ENCODE measurements at places on chromosomes 5 and 9. TPM values are rescaled to one million over a fixed set of nuclear protein-coding genes. Genes with fewer than 3 reads are reported as not detected.

The N4BP3 gene
- 0.14 TPM for polyA plus RNA-seq

The SUSD1 gene
- polyA plus RNA-seq: 4.2 TPM

The FNIP1 gene
- polyA plus RNA-seq: 4.8 TPM

The SLC4A9 gene
- polyA plus RNA-seq: not detected

The ZBED3 gene
- polyA plus RNA-seq: 2.2 TPM

The PFN3 gene
- not detected for polyA plus RNA-seq

The HEMGN gene
- polyA plus RNA-seq: not detected

The SLC25A2 gene
- polyA plus RNA-seq: not detected

The TRPM6 gene
- polyA plus RNA-seq: not detected

The BAG1 gene
- 20.4 TPM for polyA plus RNA-seq

The CAVIN4 gene
- polyA plus RNA-seq: 2.6 TPM

The DMGDH gene
- not detected for polyA plus RNA-seq

The TMC1 gene
- not detected for polyA plus RNA-seq

The ZSWIM6 gene
- 14.1 TPM for polyA plus RNA-seq

The PDE8B gene
- polyA plus RNA-seq: not detected

The CDKN2A gene
- 143 TPM for polyA plus RNA-seq

The GAPT gene
- polyA plus RNA-seq: not detected

The IL7R gene
- 39.0 TPM for polyA plus RNA-seq

The CDX1 gene
- polyA plus RNA-seq: 0.22 TPM

The TPPP gene
- 0.06 TPM for polyA plus RNA-seq

The TAF11L10 gene
- polyA plus RNA-seq: not detected

The DNM1 gene
- polyA plus RNA-seq: 19.3 TPM

The FAM81B gene
- not detected for polyA plus RNA-seq

The KIAA0825 gene
- 0.46 TPM for polyA plus RNA-seq

The WDR36 gene
- 11.9 TPM for polyA plus RNA-seq

The RORB gene
- polyA plus RNA-seq: not detected

The GMCL2 gene
- polyA plus RNA-seq: not detected

The GABRG2 gene
- not detected for polyA plus RNA-seq

The DDX4 gene
- not detected for polyA plus RNA-seq

The CXCL14 gene
- not detected for polyA plus RNA-seq

The LURAP1L gene
- 10.6 TPM for polyA plus RNA-seq

The ATP10B gene
- polyA plus RNA-seq: not detected

The RLN1 gene
- polyA plus RNA-seq: not detected

The ISL1 gene
- not detected for polyA plus RNA-seq

The TERT gene
- not detected for polyA plus RNA-seq

The VCAN gene
- polyA plus RNA-seq: 47.5 TPM
